Endothelial cell of umbilical vein (primary cell): ENCODE measurements at places on chromosomes 1 and 21. TPM values are rescaled to one million over a fixed set of nuclear protein-coding genes. Genes with fewer than 3 reads are reported as not detected.

Gene TMEM82
- total RNA-seq = not detected in 2 replicates

Gene TMEM240
- 7.0 and 8.8 TPM in 2 replicates for total RNA-seq

Gene PLPPR4
- total RNA-seq = not detected in 2 replicates

Gene BMP8B
- total RNA-seq = 0.07 TPM in 1 of 2 replicates, not detected in the other

Gene KRTAP7-1
- total RNA-seq = not detected in 2 replicates

Gene SAMSN1
- total RNA-seq = 5.3 and 8.0 TPM in 2 replicates

Gene ANKRD45
- 0.37 and 0.62 TPM in 2 replicates for total RNA-seq

Gene C1QC
- total RNA-seq = not detected in 2 replicates

Gene EPHA10
- total RNA-seq = not detected in 2 replicates

Gene PROX1
- 3.3 and 4.0 TPM in 2 replicates for total RNA-seq

Gene S100A2
- total RNA-seq = 4.0 and 4.4 TPM in 2 replicates
